ENCODE measurements at places on chromosomes 5 and 9. TPM values are rescaled to one million over a fixed set of nuclear protein-coding genes. Genes with fewer than 3 reads are reported as not detected.

Gene GPR151
- total RNA-seq: not detected

DNA sequence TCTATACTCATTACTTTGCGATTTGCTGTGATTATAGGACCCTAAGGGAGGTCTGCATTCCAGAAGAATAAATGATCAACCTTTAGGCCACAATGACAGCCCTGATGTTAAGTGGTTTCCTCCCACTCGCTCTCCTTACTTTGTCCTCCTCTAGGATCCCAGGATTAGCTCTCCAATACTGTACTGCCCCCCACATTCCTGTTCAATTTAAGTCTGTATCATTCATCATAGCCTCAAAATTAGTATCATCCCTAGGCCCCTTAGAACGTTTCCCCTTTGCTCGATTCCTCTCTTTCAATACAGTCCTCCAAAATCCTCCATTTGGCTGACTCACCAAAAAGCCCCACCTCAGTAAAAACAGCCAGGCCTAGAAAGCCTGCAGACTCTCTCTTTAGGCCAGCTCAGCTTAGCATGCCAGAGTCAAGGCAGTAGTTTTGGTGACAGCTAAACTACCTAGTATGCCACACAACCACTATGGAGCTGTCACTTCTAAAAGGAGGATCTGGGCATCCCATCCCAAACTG lies 24.4 kb downstream of the RNF145 start:
- H3K27ac ChIP-seq: no peak overlapping the region
- no peaks in the 10 kb centered on the region for H3K27me3 ChIP-seq
- H3K4me3 ChIP-seq: no peak overlapping the region
- H3K4me1 ChIP-seq: no peaks in the 10 kb centered on the region
- H3K36me3 ChIP-seq: no peaks in the 10 kb centered on the region
- no peak for DNase-seq

DNA sequence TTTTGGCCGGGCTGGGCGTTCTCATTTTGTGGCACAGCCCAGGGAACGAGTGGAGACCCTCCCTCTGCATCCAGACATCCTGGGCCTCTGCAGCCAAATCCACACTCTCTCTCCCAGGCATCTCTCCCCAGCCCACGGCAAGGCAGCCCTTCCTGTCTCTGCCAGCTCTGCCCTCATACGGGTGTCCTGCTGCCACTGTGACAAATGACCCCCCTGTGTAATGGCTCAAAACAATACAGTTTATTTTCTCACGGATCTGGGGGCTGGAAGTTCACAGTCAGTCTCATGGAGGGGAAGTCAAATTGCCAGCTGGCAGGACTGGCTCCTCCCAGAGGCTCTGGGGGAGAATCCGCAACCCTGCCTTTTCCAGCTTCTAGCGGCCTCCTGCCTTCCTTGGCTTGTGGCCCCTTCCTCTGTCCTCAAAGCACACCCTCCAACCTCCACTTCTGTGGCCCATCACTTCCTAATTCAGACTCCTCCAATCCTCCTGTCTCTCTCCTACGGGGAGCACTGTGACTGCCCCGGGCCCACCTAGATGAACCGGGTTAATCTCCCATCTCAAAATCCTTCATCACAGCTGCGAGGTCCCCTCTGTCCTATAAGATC lies 70.2 kb upstream of the COL5A1 start:
- no peaks in the 10 kb centered on the region for H3K4me1 ChIP-seq
- DNase-seq: no peak
- no peak overlapping the region for H3K4me3 ChIP-seq
- H3K36me3 ChIP-seq: no peaks in the 10 kb centered on the region
- no peak overlapping the region for H3K27ac ChIP-seq

DNA sequence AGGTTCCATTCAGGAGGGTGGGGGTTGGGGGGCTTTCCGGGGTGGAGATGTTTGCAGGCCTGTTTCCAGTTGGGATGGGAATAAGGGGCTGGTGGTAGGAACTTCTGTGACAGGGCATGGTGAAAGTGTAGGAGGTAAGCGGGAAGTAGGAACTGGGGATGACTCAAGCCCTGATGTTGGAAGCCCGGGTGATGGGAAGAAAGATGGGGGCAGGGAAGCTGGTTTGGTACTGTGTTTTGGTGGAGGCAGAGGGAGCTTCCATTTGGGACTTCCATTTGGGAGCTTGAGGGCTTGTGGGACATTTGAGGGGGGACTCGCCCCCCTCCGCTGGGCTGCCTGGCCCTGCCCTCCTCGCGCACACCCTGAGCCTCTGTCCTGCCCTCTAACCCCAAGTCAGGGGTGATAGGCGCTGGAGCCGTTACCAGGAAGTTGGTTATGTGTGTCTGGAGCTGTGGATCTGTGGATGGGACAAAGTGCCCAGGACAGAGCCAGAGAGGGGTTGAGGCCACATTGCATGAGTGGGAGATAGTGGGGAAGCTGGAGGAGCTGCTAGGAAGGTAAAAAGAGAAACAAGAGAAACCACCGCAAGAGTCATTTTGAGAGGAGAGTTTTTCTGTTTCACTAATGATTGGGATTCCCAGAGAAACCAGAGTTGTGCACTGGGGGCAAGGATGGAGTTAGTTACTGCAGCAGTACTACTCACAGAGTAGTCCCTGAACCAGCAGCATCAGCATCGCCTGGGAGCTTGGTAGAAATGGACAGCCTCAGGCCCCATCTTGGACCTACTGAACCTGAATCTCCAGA lies 6.6 kb downstream of the RGS14 start:
- H3K27me3 ChIP-seq: no peaks in the 10 kb centered on the region
- H3K27ac ChIP-seq: no peak overlapping the region
- H3K36me3 ChIP-seq: no peaks in the 10 kb centered on the region
- no peak for DNase-seq

DNA sequence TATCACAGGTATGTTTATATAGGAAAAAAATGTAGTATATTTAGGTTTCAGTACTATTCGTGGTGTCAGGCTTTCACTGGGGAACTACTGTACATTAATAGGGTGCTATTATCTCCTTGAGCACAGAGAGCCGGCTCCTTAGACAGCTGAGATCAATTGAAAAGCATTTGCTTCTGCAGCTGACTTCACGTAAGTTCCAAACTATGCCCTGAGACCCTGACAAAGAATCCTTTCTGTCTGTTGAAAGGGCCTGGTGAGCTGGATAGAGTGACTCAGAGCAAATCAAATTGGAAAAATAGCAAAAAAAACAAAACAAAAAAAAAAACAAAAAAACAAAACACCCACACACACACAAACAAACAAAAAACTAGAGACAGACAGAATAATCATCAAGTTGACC lies 652.0 kb downstream of the MTRR start:
- no peaks in the 10 kb centered on the region for H3K36me3 ChIP-seq
- H3K4me3 ChIP-seq: no peak overlapping the region
- no peak for DNase-seq
- H3K27me3 ChIP-seq: no peaks in the 10 kb centered on the region

GRCh38 chr9:80440724-80441123 lies 869.0 kb downstream of the TLE4 start:
- H3K4me3 ChIP-seq: no peak overlapping the region
- no peaks in the 10 kb centered on the region for H3K27me3 ChIP-seq
- no peak for DNase-seq
- H3K27ac ChIP-seq: no peak overlapping the region
- H3K4me1 ChIP-seq: no peaks in the 10 kb centered on the region

DNA sequence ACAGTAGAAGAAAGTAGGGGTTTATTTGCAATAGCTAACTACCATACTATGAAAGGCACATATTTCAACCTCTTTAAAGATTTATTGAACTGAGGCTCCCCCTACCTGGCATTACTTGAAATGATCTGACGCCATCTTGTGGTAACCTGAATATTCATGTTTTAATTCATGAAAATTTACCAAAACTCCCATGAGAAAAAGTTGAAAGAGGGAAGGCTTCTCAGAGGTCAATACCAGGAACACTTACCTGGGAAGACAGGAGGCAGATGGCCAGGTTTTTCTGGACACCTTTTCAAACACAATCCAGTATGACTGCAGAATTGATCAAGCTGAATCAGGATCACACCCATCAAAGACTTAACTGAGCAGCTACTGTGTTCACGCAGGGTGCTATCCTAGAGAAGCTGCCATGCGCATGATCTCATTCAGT lies 9.4 kb downstream of the PRELID2 start:
- H3K4me3 ChIP-seq: no peak overlapping the region
- DNase-seq: no peak
- no peaks in the 10 kb centered on the region for H3K36me3 ChIP-seq
- H3K27me3 ChIP-seq: no peaks in the 10 kb centered on the region
- H3K27ac ChIP-seq: no peak overlapping the region

DNA sequence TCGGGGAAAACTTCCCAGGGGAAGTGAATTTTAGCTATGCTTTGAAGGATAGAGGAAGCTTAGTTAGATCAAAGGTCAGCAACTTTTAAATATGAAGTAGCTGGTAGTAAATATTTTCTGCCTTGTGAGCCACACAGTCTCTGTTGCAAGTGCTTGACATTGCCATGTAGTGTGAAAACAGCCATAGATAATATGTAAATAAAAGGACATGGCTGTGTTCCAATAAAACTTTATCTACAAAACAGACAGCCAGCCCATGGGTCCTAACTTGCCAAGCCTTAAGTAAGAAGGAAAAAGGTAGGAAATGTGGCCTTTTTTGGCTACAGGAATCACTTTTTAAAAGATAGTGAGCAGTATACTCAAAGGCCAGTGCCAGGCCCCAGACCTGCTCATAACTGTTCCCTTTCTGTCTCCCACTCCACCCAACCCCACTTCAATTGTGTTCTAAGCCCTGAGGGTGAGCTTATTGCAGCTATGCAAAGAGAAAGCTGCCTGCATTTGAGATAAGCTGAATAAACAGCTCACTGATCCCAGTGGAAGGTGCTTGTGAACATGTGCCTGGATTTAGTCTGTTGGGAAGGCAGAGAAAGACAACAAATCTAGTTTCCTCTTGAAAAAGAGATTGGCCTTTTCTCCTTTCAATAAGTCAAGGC lies 113.0 kb upstream of the TRIM32 start:
- no peaks in the 10 kb centered on the region for H3K36me3 ChIP-seq
- no peak overlapping the region for H3K27ac ChIP-seq
- no peak overlapping the region for H3K4me3 ChIP-seq
- no peaks in the 10 kb centered on the region for H3K27me3 ChIP-seq
- DNase-seq: no peak

DNA sequence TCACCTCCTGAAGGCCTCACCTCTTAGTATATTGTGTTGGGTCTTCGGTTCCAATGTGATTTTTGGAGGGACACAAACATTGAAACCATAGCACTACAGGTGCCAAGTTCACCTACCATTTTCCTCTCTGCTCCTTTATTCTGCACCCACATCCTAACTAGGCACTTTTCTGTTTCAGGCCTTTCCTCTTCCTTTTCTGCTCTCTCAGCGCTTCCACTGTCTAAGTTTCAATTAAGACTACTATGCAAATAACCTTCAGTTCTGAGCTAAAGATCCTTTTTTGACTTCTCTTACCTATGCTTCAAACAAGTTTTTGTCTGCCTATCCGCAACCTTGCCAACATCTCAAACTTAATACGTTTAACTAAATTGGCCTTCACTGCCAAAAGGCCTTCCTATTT lies 25.4 kb upstream of the ZFYVE16 start:
- no peak overlapping the region for H3K27ac ChIP-seq
- no peak overlapping the region for H3K4me3 ChIP-seq
- no peaks in the 10 kb centered on the region for H3K27me3 ChIP-seq
- no peak for DNase-seq
- H3K4me1 ChIP-seq: no peaks in the 10 kb centered on the region

DNA sequence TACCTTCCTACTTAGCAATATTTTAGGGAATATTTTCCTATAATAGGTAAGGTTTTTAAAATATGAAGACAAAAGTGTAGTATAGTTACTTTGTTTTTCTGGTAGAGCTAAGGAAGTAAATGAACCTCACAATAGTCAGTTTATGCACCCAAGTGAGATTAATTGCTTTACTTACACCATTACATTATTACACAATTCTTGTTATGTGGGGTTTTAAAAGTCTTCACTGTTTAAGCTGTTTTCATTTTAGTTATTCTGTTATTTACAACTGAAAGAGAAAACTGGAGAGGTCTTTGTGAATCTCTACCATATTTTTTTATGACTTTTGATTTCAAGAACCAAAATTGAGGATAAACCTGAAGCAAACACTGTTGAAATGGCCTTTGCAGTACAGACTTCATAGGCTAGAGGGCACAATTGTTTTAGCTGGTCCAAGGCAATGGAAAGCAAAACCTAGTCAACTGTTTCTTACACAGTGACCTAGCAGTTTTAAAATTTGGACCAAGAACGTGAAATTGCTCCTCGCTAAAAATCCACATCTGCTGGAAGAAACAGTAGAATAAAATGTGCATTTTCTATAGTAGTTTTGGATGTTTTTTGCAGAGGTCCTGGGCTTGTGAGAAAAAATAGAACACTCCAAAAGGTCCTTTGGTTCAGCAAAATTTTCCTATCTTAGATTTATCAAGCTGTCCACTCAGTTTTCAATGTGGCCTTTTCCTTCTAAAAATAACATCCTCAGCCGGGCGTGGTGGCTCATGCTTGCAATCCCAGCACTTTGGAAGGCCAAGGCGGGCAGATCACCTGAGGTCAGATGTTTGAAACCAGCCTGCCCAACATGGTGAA lies 66.4 kb upstream of the FER start:
- DNase-seq: no peak
- no peak overlapping the region for H3K27ac ChIP-seq
- no peak overlapping the region for H3K4me3 ChIP-seq
- no peaks in the 10 kb centered on the region for H3K36me3 ChIP-seq
- no peaks in the 10 kb centered on the region for H3K27me3 ChIP-seq

- no peak overlapping the region for H3K4me3 ChIP-seq
- peaks cover 3% of the 10 kb centered on the region for H3K4me1 ChIP-seq
- H3K27me3 ChIP-seq: no peaks in the 10 kb centered on the region
- H3K36me3 ChIP-seq: no peaks in the 10 kb centered on the region
- DNase-seq: peak; percentile 70
Observed at GRCh38 chr9:122389799-122390481, 19.1 kb downstream of the PTGS1 start.

GRCh38 chr5:74510476-74511075 lies 130.0 kb downstream of the ENC1 start:
- no peaks in the 10 kb centered on the region for H3K27me3 ChIP-seq
- H3K4me1 ChIP-seq: no peaks in the 10 kb centered on the region
- DNase-seq: no peak

DNA sequence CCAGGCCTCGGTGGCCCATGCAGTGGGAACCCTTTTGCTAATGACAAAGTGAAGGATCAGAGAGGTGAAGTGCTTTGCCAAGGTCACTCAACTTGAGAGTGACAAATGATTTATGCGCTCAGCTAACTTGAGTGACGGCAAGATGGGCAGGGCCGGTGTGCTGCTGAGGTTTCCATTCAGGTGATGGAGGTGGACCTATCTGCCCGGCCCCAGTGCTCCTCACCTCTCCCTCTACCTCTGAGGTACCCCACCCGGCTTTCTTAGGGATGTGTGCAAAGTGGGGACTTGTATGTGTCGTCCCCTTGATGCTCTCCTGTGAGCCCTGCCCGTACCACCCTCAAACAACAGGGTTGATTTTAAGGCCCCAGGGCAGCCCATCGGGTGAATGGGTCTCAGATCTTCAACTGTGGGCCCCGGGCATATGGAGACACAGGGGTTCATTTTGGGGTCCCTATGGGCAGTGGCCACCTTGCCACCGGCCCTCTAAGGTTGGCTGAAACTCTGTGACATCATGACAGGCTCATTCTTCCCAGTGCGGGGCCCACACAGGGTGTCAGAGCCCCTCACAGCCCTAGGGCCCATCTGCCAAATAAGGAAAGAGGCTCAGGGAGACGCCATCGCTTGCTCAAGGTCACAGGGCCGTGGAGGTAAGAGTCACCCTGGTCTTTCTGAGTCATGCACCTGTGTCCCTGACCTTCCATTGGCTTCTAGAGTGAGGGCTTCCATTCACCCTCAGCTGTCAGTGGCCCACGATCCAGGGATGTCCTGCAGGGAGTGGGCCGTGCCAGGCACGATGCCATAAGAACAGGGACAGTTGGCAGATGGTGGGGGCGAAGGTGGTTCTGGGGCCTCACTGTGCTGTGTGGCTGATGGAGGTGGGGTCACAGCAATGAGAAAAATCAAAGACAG lies 170.6 kb upstream of the MVB12B start:
- H3K4me3 ChIP-seq: no peak overlapping the region
- no peak for DNase-seq
- H3K36me3 ChIP-seq: no peaks in the 10 kb centered on the region
- no peaks in the 10 kb centered on the region for H3K4me1 ChIP-seq
